NCI-H226 (cell line): ENCODE measurements at places on chromosomes 7 and 10.

DNA sequence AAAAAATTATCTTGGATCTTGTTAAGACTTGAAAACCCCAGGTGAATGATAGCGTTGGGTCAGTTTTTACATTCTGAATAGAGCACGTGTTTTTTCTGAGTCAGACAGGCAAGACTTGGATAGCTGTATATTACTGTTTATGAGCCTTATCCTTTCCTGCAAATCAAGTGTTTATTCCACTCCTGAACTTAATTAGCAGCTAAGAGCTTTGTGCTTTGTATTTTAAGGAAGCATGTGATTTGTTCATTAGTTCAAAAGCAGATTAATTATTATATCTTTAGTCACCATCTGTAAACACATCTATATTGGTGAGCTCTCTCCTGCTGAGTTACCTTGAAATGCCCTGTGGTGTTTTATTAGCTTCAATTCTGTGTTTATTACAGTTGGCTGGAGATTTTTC is 98.6 kb upstream of the PRPS1L1 start:
- no peak for DNase-seq

DNA sequence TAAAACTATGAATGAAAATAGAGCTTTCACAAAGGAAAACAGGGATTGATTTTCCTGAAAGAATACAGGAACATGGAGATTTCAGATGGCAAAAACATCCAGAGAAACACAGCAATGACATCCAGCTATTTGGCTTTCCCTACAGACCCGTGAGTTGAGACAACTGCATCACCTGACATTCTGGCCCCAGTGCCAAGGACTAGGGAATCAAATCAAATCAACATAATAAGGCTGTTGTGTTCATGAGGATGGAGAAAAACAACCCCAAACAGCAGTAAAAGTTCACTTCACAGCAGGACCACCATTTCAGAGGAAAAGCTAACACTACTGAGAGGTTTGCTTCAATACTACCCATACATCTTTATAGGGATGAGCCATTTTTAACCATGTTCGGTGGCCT is 25.5 kb downstream of the ETV1 start:
- no peak for DNase-seq

DNA sequence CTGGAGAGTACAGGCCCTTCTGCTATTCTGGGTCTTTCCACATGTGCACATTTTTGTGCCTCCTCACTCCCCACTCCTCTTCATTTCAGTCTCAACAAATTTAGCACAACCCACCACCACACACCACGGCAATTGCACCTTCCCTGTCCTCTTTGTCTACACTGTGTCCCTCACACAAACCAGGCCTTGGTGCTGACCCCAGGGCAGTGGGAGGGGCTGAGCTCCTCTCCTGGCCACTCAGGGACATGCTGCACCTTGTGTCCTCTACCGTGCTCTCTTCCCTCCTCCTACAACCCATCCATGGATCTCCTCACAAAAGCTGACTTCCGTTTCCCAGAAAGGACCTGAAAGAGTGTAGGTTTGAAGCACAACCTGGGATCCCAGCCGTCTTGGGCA is 90.9 kb upstream of the IKZF1 start:
- DNase-seq: no peak

- peak; percentile 67 for DNase-seq
These were observed 123.9 kb downstream of the CREB5 start for GRCh38 chr7:28536259-28536658.
